Stimulated activated CD4-positive, alpha-beta T cell treated with anti-CD3 and anti-CD28 coated beads, Interleukin-2, amount 100 ng/mL, for 24 hours (primary cell): ENCODE measurements at places on chromosomes 2 and 18.

DNA sequence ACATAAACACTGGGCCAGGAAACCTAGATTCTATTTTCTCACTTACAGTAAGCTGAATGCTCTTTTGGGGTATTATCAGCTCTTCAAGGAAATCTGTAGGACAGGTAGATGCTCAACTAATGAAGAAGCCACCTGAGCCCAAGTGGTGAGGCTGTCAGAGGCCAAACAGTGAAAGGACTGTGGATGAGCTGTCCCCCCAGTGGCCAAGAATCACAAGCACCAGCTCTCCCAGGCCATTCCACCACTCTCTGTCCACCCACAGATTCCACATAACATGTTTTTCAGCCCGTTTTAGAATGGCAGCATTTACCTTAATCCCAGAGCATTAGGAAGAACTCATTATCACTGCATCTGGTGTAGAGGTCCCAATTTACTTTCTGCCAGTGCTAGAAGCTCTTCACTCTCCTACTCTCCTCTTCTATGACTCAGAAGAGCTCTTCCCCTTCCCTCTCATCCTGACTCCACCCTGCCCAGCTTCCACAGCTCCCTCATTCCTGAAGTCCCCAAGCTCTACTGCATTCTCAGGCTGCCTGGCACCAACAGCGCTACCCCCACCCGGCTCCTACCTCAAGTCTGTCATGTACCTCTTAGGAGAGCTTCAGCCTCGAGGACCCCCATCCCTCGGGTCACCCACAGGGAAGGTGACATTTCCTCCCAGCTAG, 43.8 kb upstream of the GORASP2 start:
- no peak for DNase-seq

DNA sequence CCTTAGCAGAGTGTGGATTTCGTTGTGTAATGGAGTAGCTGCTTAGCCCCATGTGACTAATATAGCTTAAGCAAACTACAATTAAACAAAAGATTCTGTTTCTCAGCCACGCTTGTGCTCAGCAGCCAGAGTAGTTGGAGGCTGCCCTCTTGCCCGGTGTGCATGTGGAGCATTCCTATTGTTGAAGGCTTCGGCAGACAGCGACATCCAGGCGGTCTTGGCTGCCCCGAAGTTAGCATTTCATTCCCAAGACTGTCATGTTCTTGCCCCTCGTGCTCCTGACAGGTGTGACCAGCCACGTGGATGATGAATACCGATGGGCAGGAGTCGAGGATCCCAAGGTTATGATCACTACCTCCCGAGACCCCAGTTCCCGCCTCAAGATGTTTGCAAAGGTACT, 2.4 kb downstream of the IMP4 start:
- DNase-seq: no peak

- no peak for DNase-seq
Observed at GRCh38 chr18:59148192-59148591, 8.5 kb downstream of the SEC11C start.

DNA sequence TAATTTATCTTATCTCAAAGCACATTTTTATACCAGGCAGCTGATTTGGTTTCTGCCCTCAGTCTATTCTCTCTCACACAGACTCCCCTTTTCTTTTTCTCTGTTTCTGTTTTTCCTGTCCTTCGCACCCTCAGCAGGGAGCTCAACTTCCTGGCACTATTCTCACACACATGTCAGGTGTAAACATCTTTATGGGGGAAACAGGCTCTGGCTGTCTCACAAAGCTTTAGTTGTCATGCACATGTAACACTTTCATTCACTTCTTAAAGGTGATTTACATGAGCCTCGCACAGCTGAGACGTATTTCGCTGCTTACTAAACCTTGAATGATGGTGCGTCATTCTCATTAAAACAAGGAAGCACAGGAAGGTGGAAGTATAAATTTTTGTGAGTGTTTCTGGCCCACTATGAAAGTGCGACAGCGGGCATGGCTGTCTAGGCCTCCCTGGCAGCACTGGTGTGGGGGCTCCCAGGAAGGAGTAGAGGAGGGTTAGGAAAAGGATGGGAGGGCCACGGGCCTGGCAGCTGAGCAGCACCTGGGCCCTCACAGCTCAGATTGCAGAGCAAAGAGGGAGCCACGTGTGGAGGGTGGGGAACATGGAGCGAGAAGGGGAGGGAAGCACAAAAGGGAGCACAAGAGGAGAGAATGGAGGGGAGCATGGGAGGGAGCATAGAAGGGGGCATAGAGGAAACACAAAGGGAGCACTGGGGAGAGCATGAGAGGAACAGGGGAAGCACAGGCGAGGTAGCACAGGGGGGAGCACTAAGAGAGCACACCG, 46.2 kb upstream of the SNTG2 start:
- no peak for DNase-seq

- no peak for DNase-seq
Observed at GRCh38 chr2:69466728-69467127, 29.5 kb upstream of the NFU1 start.

- no peak for DNase-seq
Observed at GRCh38 chr2:216426938-216427337, 14.7 kb downstream of the SMARCAL1 start.

DNA sequence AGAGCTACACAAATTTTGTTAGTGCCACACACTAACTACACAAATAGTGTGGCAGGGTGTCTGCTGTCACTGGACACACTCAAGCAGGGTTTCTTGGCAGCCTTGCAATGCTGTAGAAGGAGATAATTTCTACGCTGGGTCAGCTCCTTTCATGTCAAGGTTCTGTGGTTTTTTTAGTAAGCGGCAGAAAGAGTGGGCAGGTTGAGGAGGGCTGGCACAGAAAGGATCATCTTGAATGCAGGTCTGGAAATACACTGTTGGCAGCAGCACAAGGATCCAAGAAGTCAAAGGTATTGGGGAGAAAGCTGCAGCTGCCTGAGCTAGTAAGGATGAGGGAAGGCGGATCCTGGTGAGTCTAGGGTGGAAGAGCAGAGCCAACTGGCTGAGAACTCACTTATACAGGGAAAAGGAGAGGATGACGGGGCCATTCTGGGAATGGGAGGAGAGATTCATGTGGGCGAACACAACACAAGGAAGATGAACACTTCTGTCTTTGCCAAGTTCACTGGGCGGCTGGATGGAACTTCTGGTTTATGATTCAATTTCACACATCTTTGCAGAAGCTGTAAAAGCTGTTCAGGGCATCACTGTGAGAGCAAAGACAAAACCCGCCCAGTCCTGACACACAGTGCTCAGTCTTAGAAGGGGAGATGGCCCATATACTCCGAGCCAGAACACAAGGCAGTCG, 16.9 kb upstream of the CYRIA start:
- no peak for DNase-seq
